Tracheal epithelial cell (primary cell): ENCODE measurements at places on chromosomes 12 and 14. TPM values are rescaled to one million over a fixed set of nuclear protein-coding genes. Genes with fewer than 3 reads are reported as not detected.

TSHR gene
- not detected in 2 replicates for total RNA-seq

P2RX2 gene
- not detected in 2 replicates for total RNA-seq

TAS2R31 gene
- 1.2 TPM in 1 of 2 replicates, not detected in the other for total RNA-seq

NTF3 gene
- 1.2 TPM in 1 of 2 replicates, not detected in the other for total RNA-seq

LHX5 gene
- total RNA-seq: 0.21 and 0.24 TPM in 2 replicates

MYO1H gene
- not detected in 2 replicates for total RNA-seq

TMEM132D gene
- total RNA-seq: 0.24 TPM in 1 of 2 replicates, not detected in the other

KRT83 gene
- total RNA-seq: under 0.01 and 0.21 TPM in 2 replicates

MARCHF9 gene
- 7.7 and 11.1 TPM in 2 replicates for total RNA-seq

IL22 gene
- not detected in 2 replicates for total RNA-seq

C12orf50 gene
- total RNA-seq: not detected in 2 replicates

IGFBP6 gene
- 37.1 and 76.5 TPM in 2 replicates for total RNA-seq

TIGAR gene
- 9.0 and 11.6 TPM in 2 replicates for total RNA-seq

PNMA1 gene
- 9.6 and 10.9 TPM in 2 replicates for total RNA-seq

MIS18BP1 gene
- total RNA-seq: 14.9 and 24.9 TPM in 2 replicates

GARIN6 gene
- not detected in 2 replicates for total RNA-seq

ACOT4 gene
- total RNA-seq: 0.21 and 0.48 TPM in 2 replicates

NRXN3 gene
- 0.24 TPM in 1 of 2 replicates, not detected in the other for total RNA-seq

ATF1 gene
- 33.0 and 37.7 TPM in 2 replicates for total RNA-seq

MYO1A gene
- total RNA-seq: under 0.01 TPM in 2 replicates

GPX2 gene
- total RNA-seq: 2.2 and 4.3 TPM in 2 replicates

KLHDC1 gene
- 0.43 and 0.72 TPM in 2 replicates for total RNA-seq

PITPNM2 gene
- 1.7 TPM in 2 replicates for total RNA-seq

LRCOL1 gene
- 0.24 TPM in 1 of 2 replicates, not detected in the other for total RNA-seq

SRSF9 gene
- 163 and 276 TPM in 2 replicates for total RNA-seq

KCTD10 gene
- total RNA-seq: 9.6 and 40.7 TPM in 2 replicates

AP5M1 gene
- total RNA-seq: 15.2 and 20.2 TPM in 2 replicates

TCL1B gene
- total RNA-seq: not detected in 2 replicates

CCDC196 gene
- not detected in 2 replicates for total RNA-seq

FICD gene
- total RNA-seq: 1.9 and 7.5 TPM in 2 replicates

CDKN3 gene
- total RNA-seq: 3.4 and 7.5 TPM in 2 replicates

CLEC1A gene
- under 0.01 TPM in 1 of 2 replicates, not detected in the other for total RNA-seq

RNFT2 gene
- total RNA-seq: under 0.01 and 0.72 TPM in 2 replicates

COX8C gene
- not detected in 2 replicates for total RNA-seq

OR6C2 gene
- not detected in 2 replicates for total RNA-seq
